ENCODE measurements at places on chromosomes 2 and 18.
A peak's percentile ranks its signal among the peaks of the same experiment; 100 is the strongest.

- DNase-seq: no peak
These were observed 63.0 kb downstream of the RHBDD1 start for GRCh38 chr2:226898897-226899296.

DNA sequence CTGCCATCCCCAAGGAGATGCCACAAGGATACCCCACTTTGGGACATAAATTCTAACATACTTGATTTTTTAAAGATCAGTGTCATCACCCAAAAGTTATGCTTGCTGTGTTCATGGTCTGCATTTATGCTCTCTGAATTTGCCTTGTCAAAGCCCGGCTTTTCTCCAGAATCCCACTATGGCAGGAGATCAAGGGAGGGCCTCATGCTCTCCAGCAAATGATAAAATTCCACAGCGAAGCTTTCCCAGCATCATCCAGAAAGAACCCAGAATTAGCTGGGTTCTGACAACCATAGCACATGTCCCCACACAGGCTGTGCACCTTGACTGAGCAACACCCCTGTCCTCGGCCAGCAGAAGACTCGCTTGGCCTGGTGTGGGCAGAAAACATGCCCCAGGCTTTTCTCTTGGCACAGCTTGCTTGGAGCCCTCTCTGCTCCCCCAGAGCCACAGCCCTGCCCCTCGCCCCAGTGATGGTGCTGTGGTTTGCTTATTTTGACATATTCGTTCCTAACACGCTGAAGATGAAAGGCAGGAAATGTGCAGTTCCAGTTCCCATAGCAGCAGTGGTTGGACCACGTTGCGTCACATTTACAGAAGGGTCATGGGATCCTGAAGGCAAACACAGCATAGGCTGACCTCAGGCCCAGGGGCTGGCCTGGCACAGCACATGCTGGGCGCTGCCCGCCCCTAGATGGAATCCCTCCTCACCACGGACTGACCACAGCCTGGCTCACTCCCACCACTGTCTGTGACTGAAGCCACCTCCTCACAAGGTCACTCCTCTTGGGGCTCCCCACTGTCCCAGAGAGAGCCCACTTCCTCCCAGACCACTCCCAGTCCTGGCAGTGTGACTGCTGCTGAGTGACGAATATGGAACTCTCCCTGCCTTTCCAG lies 14.1 kb upstream of the CHRNA1 start:
- no peak for DNase-seq

DNA sequence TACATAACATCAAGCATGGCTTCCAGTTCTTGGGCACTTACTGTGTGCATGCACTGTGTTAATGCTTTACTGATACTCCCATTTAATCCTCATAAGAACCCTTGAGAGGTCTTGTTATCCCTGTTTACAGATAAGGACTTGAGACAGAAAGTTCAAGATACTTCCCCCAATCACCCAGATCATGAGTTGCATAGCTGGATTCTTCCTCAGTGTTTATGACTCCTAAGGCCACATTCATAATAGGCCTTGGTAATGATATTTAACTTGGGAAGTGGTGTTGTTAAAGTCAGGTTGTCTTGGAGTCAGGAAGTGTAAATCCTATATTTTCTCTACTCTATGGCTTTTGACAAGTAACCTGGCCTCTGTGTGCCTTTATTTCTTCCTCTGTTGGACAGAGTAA lies 22.7 kb downstream of the NOSTRIN start:
- DNase-seq: no peak

DNA sequence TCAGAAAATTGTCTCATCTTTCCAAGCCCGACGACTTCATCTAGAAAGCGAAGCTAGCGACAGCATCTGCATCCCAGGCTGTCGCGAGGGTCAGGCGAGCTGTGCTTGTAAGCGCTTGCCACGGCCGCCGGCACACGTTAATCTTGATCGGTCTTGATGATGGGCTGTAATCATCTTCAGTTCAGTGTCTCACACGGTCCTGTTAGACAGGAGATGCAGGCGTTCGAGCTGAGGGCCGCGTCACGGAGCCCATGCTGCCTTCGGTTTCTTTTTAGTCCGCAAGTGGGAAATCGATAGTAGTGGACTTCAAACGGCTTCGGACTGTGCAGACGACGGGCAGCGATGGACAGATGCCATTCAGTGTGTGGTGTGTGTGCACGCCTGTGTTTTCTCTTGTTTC lies 43.6 kb downstream of the ADI1 start:
- DNase-seq: peak; percentile 56

DNA sequence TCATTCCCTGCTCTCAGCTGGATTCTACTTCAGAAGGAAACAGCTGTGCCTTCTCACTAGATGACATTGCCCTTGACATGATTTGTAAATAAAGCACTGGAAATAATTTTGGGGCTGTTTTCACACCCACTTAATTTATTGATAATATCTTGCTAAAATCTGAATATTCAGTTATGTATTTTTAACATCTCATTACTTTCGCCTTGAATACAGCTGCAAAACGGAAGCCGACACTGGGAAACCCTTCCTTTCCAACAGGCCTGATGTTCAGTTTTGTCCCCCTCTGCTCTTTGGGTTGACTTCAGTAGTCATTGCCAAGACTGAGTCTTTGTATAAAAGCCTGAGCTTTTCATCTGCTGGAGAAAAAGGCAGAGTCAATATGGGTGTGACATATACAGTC lies 82.7 kb downstream of the DOCK10 start:
- DNase-seq: no peak

DNA sequence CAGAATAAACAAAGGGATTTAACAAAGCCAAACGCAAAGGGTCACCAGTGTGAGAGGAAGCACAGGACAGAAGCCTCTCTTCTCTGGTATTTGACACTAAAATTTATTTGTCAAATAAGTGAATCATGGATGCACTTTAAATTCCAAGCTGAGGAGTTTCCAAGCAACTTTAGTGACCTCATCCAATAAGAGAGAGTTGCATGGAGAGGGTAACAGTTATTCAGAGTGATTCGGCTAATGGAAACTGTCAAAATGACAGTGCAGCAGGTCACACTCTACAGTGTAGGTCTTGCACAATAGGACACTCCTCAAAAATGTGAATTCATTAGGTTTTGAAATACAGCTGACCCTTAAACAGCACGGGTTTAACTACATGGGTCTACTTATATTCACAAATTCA lies 103.9 kb upstream of the ACVR1C start:
- DNase-seq: no peak

DNA sequence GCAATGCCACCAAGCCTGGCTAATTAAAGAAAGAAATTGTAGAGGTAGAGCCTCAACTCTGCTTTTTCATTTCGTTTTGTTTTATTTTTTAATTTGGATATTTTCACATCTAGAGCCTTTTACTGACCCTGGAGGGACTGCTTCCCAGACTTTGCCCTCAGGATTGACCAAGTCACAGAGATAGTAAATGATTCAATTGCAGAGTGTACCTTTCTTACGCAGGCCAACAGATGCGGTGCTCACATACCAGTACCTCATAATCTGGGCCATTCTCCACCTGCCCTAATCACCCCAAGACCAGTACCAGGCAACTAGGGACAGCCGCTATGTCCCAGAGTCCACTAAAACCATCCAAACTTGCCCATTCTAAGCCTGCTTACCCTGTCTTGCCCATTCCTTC lies 110.8 kb downstream of the DDX1 start:
- no peak for DNase-seq

DNA sequence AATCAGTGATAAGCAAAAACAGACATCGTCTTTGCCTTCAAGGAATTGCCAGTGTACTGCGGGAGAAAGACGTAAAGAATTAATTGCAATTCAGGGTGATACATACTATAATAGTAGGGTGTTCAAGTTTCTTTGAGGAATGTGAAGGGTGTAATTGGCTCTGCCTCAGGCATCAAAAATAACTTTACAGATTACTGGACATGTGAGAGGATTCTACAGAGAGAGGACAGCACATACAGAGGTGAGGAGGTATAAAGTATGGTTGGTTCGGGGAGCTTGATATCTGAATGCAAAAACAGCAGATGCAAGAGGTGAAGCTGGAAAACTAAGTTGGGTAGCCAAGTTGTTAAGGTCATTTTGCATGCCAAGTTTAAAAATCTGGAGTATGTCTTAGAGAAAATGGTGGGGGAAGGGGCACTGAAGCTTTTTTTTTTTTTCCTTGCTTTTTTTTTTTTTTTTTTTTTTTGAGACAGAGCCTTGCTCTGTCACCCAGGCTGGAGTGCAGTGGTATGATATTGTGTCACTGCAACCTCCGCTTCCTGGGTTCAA lies 227.5 kb upstream of the FOSL2 start:
- DNase-seq: no peak

DNA sequence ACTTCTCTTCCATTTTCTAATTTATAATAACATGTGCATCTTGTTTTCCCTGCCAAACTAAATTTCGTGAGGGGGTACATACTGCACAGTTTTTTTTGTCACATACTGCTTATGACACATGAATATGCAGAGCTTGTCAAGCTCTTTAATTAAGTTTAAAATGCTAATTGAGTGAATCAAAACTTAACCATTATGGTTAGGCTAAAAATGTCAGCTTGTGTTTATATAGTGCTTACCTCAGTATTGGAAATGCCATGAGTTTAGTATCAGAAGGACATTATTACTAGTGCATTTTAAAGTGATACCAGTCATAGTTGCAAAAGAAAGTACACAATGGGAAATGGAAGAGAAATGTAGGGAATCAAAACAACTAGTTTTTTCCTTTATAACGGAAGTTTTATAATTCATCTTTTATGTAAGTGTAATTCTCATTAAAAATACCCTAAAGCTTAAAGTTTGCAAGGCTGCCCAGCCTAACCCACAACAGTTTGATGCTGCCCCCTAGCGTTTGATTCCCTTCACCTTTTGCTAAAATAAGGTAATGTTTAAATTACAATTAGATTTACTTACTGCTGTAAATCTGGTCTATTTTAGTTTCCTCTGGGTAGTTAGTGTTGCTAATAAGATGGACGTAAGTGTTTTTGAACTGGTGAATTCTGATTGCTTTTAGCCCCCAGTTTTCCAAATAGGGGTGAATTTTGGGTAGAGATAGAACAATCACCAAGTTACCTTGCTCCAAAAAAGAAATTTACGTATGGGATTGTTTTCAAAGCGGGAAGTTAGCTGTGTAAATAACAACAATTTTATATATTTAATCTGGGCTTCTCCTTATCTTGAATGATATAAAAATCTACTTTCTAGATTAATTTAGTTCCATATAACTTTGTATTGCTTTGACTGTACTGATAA lies 3.2 kb downstream of the SLC39A10 start:
- peak; percentile 74 for DNase-seq

GRCh38 chr2:42404676-42405075 lies 43.7 kb upstream of the COX7A2L start:
- DNase-seq: no peak

DNA sequence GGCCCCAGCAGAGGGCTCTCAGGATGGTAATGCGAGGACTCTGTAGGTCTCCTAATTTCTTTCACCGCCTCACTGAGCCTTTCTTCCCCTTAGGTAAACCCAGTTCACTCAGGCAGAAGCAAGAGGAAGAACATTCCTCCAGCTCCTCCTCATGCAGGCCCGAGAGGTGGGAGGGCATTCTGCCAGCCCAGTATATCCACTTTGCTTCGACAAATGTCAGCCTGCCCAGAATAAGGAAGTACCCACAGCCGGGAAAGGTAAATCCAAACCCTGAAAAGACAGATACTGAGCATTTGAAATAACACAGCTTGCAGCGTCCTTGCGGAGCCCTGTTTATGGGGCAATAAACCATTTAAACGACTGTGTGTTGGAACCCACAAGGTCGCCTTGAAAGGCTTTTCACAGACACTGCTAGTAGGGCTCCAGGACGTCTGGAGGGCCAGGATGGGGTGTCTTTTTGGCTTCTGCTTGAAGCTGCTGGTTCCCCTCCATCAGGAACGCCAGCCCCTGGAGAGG lies 63.0 kb upstream of the STPG4 start:
- DNase-seq: no peak

GRCh38 chr2:48939232-48939631 lies 183.7 kb upstream of the LHCGR start:
- DNase-seq: no peak

GRCh38 chr18:49520661-49521145 lies 33.7 kb upstream of the C18orf32 start:
- no peak for DNase-seq

DNA sequence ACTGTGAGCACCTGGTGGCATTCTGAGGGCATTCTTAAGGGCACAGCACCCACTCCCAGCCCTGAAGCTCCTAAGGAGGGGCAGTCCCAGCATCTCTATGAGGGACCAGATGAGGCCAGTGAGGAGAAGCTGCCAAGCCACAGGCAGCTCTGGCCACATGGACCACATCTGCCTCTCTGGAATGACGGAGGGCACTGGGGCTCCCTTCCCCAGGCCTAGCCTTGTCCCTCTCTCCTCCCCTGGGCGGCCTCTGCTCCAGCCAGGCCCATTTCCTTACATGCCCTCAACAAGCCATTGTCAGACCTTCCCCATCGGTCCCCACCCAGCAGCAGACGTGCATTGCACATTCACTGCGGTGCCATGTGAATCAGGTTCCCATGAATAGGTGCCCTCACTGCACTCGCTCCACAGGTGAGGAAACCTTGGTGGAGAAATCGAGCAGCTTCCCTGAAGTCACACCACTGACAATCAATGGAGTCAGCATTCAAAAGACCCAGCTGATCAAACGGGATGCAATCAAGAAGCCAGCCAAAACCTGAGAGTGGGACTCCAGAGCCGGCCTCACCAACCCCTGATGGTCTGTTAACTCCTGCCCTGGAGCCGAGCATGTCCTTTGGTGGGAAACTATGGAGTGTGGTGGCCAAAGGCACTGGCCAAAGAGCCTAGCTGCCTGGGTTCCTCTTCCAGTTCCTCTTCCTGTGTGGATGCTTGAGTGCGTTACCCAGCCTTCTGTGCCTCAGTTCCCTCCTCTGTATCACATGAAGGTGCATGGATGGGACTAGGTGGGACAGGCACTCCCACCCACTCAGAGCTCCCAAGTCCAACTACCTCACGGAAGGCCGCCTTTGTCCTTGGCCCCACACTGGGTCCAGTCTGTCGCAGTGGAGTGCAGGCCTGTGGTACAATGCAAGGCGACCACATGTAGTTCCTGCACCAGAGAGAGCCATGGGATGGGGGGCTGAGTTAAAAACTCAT lies 147.3 kb downstream of the ZFP36L2 start:
- no peak for DNase-seq

DNA sequence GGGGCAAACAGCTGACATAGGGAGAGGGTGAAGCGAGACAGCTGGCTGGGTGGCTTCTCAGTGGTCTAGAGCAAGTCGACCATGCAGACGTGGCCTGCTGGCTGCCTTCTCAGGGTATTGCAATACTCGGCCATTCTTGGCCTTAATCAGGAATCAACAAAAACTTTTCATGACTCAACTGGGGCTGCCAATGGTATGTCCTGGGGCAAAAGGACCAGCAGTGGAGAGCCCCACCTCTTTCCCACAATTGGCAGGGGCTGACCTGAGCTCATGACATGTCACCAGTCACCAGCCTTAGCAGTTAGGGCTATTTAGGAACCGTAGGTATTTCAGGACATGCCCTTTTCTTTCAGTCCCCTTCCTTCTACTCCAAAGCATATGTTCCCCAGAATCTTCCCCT lies 19.1 kb downstream of the PLA2R1 start:
- DNase-seq: no peak

DNA sequence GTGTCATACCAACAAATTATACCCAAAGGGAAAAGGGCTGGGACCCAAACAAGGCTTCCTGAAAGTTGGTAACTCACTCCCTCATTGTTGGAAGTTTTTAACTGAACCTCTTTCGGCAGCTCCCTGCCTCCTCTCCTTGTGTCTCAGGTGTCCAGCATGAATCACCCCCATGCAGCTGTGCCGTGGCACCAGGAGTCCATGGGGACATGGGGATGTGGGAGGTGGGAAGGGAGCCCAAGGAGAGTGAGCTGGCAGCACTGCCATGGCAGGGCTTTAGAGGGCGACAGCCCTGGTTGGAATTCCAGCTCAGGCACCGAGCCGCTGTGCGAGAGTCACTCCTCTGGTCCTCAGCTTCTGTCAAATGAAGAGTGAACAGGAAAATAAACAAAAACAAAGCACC lies 12.5 kb upstream of the GYPC start:
- no peak for DNase-seq

Data from globus pallidus (tissue), 1 donor.